NCI-H1105 treated with DMSO at 0.1 percent for 48 hours (cell line): ENCODE measurements at places on chromosomes 6 and 20.

GRCh38 chr20:34062570-34063482 lies 49.2 kb downstream of the EIF2S2 start:
- DNase-seq = no peak

DNA sequence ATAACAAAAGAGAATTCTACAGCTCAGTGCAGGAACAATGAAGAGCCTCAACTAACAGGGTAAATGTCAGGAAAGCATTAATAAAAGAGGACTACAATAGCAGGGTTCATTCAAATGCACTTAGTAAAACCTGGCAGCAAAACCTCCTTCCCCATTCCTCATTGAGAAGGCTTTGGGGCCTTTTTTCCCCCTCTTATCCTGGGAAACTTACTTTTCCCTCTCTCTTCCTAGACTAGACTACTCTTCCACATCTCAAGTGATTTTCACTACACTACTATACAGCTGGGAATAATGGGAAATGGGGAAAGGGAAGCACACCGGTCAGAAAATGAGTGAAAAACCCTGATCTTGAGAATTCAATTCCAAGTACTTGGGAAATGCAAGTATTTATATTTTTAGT lies 10.1 kb downstream of the ROMO1 start:
- no peak for DNase-seq

- DNase-seq = no peak
Observed at GRCh38 chr6:11273406-11274065, 41.1 kb upstream of the NEDD9 start.

DNA sequence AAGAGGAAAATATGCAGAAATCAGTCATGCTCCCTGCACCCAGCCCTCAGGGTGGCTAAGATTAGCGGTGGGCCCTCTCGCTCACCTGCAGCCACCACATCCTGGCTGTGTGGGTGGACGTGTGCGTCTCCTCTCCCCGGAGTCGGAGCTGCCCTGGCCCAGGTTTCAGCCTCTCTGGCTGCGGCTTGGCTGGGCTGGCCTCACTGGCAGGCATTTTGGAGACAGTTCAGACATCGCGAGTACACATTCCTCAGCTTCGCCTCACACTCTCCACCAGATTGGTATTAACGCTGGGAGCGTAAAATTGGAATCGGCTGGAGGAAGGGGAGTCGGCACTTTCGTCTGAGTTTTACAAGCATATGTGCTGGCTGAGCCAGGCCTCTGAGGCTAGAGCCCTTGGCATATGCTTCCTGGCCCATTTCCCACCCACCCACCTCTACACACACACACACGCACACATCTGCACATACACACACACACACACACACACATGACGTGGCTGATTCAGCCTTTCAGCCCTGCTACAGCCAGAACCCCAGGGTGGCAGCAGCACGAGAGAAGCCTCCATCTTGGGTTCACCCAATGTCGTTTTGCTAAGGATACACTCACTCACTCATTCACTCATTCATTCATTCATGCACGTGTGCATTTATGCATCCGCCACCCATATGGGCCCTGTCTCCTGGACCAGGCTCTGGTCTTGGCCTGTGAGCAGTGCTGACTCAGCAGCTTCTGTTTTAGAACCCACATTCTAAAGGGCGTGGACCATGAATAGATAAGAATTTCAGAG lies 42.9 kb downstream of the BCAS4 start:
- DNase-seq = no peak

DNA sequence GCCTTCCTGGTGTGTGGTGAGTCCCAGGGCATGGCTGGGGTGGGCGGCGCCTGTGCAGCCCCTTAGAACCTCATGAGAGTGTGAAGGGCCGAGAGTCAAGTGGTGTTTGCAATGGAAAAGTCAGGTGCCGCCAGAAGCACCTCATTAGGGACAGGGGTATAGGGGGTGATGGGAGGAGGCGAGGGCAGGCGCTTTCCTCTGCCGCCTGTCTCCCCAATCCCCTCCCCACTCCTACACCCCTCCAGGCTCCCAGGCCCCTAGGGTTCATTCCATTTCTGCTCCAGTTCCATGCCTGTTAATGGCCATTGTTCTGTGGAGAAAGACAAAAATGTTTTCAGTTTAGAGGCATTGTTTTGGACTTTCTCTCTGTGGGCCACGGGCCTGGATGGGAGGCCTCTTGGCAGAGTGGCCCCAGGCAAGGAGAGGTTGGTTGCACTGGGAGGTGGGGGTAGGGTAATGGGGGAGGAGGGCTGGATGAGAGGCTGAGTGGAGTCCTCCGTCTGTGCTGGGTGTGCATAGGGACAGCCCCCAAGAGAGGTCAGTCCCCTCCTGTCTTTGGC lies 21.4 kb upstream of the SCUBE3 start:
- no peak for DNase-seq

DNA sequence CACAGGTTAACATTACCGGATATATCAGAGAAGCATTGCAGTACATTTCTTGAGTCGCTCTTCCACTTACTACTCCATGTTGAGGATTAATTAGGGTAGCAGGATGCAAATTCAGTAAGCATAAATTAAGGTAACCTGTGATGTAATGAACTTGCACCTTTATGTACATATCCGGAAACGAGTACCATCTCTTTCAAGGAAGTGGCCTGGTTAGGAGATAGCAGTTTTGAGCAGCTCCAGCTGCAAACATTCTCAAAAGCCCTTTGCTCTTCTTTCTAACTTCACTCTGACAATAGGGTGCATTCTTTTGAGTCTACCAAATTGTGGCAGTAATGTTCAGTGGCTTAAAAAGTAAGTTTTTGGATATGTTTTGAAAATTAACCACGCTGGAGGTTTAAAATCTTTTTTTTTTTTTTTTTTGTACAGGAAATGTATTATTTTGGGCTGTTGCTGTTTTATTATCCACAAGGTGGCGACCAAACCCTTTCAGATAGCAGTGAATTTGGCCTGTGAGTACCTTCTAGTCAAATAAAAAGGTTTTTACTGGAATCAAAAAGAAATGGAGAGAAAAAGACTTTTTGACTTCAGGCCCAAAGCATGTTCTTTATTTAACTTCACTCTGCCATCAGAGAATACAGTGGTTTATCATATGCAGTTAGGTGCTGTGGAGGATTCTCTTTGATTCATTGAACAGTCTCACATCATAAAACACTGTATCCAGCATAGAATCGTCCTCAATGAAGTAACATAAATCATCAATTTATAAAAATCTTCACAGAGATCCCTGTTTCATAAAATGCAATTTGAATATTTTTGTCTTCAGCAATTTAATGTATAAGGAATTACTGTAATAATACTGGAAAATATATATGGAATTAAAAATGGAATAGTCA lies 8.9 kb downstream of the FAM217B start:
- DNase-seq = peak; percentile 68

- DNase-seq = no peak
Observed at GRCh38 chr6:146100776-146101175, 71.9 kb downstream of the GRM1 start.

DNA sequence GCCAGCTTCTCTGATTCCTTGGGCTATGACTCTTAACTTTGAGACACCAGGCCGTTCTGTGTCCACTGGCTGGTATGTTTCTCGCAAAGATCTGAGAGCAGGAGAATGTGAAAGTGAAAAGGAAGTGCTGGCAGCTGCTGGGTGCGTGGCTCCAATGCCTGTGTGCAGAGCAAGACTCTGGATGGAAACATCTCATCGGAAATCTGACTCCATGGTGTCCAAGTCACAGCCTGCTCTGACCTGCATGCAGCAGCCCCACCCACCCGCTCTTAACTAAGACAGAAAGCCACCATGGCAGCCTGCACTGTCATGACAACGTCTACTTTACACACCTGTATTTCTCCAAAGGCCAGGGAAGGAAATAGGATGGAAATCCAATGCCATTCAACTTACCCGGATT lies 66.3 kb upstream of the MPC1 start:
- no peak for DNase-seq

GRCh38 chr6:161327360-161327953 lies 53.6 kb upstream of the AGPAT4 start:
- DNase-seq = no peak

DNA sequence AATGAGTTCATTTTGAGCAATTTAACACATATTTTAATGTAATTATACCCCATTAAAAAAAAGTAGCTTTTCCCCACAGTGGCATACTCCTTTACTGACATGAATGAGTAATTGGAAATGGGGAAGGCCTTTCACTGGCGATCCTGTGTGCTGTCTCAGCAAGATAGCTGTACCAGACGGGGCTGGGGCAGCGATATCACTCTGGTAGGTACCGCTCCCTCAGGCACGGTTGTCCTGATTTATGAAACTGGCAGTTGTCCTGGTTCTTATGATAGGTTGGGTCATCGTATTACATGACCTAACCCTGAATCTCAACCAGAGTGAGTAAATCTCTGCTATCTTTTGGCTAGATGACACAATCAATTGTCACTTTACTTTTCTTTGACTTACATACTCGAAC lies 355.0 kb upstream of the MAP3K7 start:
- DNase-seq = no peak

GRCh38 chr6:87723170-87724078 lies 21.4 kb upstream of the AKIRIN2 start:
- peak; percentile 6 for DNase-seq

GRCh38 chr6:11744753-11745152 lies 33.9 kb downstream of the ADTRP start:
- DNase-seq = no peak

GRCh38 chr6:72953971-72954381 lies 271.3 kb downstream of the KHDC1L start:
- no peak for DNase-seq

GRCh38 chr6:75932067-75932466 lies 140.4 kb downstream of the IMPG1 start:
- peak; percentile 41 for DNase-seq

DNA sequence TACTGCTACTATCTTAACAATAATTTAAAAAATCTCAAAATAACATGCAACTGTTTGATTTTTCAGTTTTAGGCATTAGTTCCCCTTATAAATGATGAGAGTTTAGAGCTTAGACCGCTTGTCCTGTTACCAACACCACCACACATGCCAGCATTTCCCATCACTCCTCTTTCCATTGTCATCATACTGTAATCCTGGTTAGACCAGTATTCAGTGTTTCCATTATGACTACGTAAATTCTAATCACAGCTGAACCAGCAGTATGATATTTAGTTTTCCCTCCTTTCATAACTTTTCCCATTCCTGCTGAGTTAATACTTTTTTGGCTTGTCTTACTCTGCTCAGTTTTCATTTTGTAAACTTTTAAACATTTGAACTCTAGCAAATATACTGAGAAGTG lies 12.2 kb upstream of the TBC1D20 start:
- DNase-seq = no peak

GRCh38 chr6:7640607-7641577 lies 50.9 kb downstream of the SNRNP48 start:
- DNase-seq = no peak

DNA sequence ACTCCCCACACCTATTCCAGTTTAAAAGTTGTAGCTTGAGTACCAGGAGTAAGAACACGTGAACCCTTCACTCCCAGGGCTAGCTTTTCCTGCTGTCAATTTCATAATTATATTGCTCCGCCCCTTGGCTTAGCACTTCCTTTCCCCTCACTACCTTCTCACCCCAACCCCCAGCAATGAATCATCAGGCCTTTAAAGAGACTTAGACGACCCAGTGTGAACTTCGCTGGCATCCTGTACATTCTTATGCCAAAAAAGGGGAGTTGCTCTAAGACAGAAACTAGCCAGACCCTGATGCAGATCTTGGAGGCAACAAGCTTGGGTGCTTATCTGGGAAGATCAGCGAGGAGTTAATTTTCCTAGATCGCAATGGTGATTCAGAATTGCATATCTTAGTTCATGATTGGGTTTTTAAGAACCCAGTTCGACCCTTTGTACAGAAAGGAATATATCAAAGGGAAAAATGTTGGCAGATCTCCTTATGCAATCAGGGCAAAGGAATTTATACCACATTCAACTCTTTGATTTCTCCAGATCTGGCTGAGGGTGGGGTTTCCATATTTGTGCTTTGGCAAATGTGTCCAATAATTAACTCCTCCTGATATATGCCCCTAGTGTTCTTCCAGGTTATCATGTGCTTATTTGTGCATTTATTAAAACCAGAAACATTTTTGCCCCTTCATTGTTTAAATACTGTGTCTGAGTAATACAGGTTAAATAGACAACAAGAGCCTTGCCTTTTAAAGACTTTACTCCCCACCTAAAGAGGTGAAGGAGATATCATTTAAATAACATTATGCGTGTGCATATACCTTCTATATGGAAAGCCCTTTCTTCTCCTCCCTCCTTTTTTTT lies 8.1 kb upstream of the ATXN1 start:
- DNase-seq = no peak

DNA sequence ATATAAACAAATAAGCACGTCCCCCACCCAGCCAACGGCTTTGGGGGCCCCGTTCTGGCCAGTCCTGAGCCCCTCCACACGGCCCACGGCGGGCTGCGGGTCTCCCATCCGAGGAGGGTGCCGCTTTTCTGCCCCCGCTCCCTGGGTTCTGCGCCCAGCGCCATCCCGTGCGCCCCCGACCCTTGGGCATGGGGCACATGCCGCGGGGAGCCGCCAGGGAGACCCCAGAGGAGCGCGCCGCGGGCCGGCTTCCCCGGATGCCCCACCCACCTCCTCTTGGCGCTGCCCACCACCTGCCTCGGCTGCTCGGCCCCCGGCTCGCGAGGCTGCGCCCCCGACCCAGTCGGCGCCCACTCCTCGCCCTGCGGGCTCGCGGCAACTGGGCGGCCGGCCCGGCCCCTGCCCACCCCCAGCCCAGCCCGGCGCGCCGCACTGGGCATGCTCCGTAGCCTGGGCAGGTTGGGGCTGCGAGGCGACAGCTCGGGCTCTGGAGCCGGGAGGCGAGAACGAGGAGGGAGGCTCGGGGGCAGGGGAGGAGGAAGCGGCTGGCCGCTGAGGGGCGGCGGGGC lies 570 bp upstream of the PLCB4 start:
- peak; percentile 70 for DNase-seq

DNA sequence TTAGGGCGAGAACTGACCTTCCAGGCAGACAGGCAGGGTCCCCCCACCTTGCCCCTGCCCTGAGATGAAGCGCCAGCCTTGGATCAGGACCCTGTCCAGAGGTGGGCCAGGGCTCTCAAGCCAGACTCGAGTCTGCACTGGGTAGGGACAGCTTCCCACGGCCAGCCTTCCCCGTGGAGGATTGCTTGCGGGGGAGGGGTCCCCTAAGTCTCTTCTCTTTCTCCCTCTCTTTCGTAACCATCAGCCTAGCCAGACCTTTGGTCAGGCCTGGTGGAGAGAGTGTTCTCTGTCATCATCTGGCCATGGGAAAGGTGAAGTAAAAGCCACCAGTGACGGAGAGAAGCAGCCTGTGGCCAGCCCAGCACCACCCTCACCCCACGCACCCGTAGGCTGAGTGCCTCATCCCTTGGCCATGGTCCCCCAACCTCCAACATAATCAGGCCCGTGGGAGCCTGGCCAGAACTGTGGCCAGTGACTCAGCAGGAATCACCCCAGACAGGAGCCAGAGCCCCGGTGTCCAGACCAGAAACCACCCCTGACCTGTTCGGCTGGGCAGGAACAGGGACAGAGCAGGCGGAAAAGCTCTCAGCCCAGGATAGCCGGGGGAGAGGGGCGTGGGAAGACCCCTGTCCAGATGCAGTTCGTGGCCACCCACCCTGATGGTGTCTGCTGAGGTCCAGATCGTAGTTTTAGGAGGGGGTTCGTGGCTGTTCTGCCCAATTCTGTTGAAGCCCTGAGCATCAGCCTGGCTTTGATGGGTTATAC lies 47.1 kb downstream of the SNAI1 start:
- DNase-seq = no peak
